SJCRH30 (cell line): ENCODE measurements at places on chromosomes 4 and X. TPM values are rescaled to one million over a fixed set of nuclear protein-coding genes. Genes with fewer than 3 reads are reported as not detected.

ZDHHC9 gene
- total RNA-seq: 30.6 and 31.1 TPM in 2 replicates

IQCM gene
- total RNA-seq: not detected in 2 replicates

NPNT gene
- total RNA-seq: 64.4 and 71.8 TPM in 2 replicates

GRCh38 chr4:22179124-22179874 lies 230.7 kb upstream of the KCNIP4 start:
- no peak for DNase-seq

DNA sequence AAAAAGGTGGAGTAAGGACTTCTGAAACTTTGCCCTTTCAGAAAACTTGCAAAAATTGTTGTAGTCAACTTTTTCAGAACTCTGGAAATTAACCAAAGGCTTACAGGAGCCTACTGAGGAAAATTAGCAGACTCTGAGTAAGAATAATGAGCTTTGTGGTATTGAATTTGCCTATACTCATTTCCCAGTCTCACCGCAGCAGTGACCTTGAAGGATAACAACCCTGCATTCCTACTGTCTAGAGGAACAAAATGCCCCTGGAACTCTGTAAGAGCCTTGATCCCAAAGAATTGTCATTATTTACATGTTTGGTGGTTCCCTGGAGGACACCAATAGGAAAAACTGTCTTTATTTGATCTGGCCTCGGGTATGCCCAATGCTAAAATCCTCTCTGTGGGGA lies 57.9 kb downstream of the MND1 start:
- DNase-seq: no peak

GRCh38 chr4:177315767-177316464 lies 6.2 kb downstream of the NEIL3 start:
- no peak for DNase-seq

- peak; percentile 44 for DNase-seq
These were observed 129.5 kb downstream of the LARP7 start for GRCh38 chr4:112766422-112766821.

SLC25A53 gene
- 3.1 and 4.2 TPM in 2 replicates for total RNA-seq

DNA sequence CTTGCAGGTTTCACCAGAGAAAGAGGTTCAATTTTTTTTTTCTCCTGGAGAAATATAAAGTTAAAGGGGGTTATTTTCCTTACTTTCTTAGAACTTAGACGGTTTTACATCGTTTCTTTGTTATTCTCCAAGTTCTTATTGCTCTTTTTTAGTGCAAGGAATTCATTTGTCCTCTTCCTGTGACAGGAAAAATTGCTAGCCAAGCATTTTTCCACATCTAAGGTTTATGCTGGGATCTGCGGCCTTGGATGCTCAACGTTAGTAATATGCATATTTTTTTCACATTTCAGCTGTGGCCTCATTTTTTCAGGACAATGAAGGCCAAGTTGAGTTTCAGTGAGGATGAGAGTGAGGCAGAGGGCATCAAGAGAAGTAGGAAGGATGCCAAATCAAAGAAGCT lies 948.9 kb downstream of the PCDH19 start:
- no peak for DNase-seq

DNA sequence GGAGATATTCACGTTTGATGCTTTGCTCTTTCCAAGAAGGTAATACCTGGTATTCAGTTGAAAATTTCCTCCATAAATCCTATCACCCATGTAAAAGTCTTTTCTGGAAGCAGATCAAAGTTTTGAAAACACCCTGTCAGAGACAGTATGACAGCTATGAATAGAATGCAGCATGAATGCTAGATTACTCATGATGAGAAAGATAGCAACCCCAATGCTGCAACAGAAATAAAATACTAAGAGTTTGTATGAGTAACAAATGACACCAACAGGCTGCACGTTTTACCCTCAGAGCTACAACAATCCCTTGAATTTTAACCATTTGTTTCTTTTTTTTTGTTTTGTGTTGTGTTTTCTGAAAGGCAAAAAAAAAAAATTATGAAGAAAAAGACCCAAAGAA lies 108.6 kb downstream of the ARHGAP6 start:
- no peak for DNase-seq

DNA sequence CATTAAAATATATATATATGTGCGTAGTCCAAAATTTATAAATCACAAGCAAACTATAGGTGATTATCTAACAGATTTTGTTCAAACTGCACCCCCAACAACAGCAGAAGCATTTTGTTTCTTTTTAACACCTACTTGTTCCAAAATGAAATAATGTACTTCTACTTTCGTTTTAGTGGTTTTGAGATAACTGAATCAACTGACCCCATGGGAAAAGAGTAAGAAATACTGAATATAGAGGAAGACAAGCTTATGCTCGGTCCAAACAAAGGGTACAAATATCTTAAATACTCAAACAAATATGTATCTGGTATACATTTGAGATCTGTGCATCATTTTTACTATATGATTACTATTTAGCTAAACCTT lies 22.4 kb downstream of the MAP7D3 start:
- no peak for DNase-seq

TEX13D gene
- not detected in 2 replicates for total RNA-seq

DNA sequence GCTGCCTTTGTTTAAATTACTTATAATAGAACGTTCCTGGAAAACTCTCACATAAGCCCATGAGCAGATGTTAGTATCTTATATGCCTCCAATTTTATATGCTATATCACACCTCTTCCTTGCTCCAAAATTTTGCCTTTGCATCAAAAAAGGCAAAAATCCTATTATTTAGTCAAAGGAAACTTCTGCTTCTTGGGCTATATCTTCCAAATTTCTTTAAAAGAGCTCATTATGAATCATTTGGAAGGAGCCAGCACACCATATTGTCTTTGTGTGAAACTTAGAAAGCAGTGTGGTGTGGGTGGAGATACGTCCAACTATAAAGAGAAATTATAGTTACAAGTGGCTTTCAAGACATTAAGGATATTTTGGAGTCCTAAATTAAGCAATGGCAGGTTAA lies 35.7 kb downstream of the NHS start:
- DNase-seq: no peak

GRCh38 chrX:17046478-17047097 lies 100.1 kb downstream of the REPS2 start:
- peak; percentile 75 for DNase-seq

DNA sequence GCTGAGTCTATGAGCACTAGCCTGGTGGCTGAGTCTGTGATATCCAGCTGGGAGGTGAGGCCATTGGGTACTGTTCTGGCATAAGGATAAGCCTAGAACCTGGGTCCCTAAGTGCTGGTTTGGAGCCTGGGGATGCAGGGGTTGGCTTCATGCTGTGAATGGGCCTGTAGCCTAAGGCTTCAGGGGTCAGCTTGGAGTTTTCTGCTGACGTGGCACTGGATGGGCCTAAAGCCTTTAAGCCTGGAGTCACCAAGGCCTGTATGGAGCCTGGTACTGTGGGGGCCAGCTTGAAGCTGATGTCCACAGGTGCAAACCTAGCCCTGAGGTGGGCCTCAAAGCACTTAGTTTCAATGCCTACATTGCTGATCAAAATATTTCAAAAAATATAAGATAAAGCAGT lies 979.6 kb upstream of the POU3F4 start:
- no peak for DNase-seq
